Stimulated activated CD8-positive, alpha-beta memory T cell treated with anti-CD3 and anti-CD28 coated beads, Interleukin-15, amount 100 ng/mL, for 24 hours (primary cell): ENCODE measurements at places on chromosomes 4 and X.

DNA sequence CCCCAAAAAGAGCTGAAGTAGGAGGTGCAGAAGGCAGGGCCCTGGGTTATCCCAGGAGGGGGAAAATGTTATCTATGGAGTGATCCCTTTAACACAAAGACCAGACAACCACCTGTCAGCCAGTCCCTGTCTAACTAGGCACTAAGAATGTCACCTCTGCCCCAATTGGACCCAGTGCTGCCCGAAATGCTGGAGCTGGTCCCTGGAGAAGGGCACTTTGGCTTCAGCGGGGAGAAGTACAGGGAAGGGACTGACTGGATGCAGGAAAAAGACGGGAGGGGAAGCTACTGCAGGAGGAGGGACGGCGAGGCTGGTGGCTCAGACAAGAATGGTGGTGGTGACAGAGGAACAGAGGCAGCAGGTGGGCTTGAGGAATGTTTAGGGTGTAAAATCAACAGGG is 17.3 kb downstream of the PHKA2 start:
- DNase-seq, result no peak

GRCh38 chr4:138097912-138098600 is 144.1 kb downstream of the SLC7A11 start:
- no peak for DNase-seq

DNA sequence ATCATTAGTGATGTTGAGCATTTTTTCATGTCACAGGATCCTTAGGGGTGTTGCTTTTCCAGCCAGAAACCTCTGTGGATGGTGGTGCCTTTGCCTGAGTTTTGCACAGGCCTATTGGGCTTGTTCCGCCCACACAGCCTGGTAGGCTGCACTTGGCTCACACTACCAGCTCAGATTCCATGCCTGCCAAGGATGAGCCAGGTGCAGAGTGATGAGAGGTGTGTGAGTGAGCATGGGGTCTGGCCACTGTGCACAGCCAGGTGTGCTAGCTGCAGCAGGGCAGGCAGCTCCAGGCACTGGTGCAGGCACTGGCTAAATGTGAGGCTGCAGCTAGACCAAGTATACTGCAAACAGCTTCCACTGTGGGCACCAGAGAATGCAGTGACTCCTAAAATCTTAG is 341.6 kb downstream of the FSTL5 start:
- no peak for DNase-seq

- no peak for DNase-seq
Measured at GRCh38 chrX:3548765-3549391, 164.6 kb downstream of the PRKX start.

DNA sequence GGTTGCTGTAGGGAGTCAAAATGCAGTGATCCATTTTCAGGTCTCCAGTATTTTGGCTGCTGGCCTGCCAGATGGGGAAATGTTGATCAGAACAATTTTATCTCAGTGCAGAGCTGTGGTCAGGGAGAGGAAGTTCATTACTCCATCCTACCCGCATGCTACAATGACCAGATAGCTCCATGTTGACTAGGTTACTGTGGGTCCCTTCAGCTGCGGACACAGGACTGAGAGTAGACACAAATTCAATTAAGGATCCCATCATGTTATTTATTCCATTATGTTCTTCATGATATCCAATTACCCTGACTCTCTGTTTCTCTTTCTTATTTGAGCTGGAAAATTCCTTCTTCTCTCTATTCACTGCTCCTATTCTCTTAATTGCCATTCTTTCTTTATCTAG is 16.3 kb downstream of the SYNPO2 start:
- DNase-seq, result no peak

GRCh38 chrX:45751156-45751555 is 550.5 kb upstream of the DIPK2B start:
- no peak for DNase-seq

GRCh38 chr4:89836897-89837384 is at the start of gene SNCA:
TSS of gene SNCA (minus strand) at chr4:89837161. CDS start at chr4:89835667, 1,494 bp downstream.
- no peak for DNase-seq
